ENCODE measurements at places on chromosomes 1 and 21.

GRCh38 chr1:212034516-212035122 is 738 bp downstream of the INTS7 start:
- no peak for DNase-seq

DNA sequence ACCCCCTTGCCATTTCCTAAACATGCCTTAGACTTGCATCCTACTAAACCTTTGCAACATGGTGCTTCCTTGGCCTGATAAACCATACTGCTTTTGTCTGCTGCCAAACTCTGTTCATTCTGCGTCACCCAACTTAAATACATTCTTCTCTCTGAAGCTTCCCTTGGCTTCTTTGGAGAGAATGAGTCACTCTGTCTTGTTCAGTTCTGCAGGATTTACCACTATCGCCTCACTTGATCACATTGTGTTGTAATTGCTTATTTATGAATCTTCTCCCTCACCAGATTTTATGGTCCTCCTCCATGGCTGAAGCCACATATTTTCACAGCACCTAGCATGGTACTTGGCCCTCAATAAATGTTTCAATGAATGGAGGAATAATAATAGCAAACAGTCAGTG is 21.7 kb upstream of the TUT4 start:
- no peak for DNase-seq

- DNase-seq, result no peak
Observed at GRCh38 chr1:111179968-111180533, 20.4 kb downstream of the DENND2D start.

GRCh38 chr1:117003223-117003875 is 1.8 kb downstream of the CD101 start:
- DNase-seq, result no peak

GRCh38 chr1:204619721-204620120 is 65.8 kb downstream of the LRRN2 start:
- no peak for DNase-seq

All from HuH-7.5 (cell line).